HepG2 (cell line): ENCODE measurements at places on chromosomes 7 and 10. TPM values are rescaled to one million over a fixed set of nuclear protein-coding genes. Genes with fewer than 3 reads are reported as not detected.

GRCh38 chr7:214410-215212, 22.2 kb downstream of the FAM20C start:
- DNase-seq = no peak

LIPK gene
- not detected in 2 replicates for polyA plus RNA-seq

DNA sequence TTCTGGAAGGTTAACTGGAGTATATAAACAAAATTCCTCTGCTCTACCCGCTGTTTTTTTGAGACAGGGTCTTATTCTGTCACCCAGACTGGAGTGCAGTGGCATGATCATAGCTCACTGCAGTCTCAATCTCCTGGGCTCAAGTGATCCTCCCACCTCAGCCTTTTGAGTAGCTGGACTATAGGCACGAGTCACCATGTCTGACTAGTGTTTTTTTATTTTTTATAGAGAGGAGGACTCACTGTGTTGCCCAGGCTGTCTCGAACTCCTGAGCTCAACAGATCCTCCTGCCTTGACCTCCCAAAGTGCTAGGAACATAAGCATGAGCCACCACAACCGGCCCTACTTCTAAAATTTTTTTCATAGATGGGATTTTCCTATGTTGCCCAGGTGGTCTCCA, 2.2 kb downstream of the RAB18 start:
- no peak for DNase-seq

DNA sequence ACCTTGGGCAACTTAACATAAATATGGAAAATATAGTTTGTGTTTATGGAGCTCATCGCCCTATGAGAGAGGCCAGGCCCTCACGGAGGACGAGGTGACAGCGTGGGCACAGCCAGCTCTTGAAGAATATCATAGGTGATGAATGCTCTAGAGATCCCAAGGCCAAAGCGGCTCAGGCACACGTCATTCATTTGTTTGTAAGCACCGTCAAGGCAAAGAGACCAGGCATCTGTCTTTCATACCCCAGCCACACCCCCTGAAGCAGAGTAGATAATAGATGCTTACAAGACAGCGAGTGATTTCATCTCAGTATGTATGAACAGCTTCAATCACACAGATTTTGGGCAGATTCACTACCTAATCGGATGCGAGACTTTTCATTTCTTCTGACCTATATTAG, 242.1 kb upstream of the C7orf33 start:
- DNase-seq = no peak

ADAMTS14 gene
- polyA plus RNA-seq = 0.07 and 0.10 TPM in 2 replicates

- no peak for DNase-seq
Measured at GRCh38 chr7:127258111-127258510, 5.4 kb upstream of the GRM8 start.

- no peak for DNase-seq
Measured at GRCh38 chr10:122277526-122278136, 6.5 kb downstream of the BTBD16 start.

- DNase-seq = no peak
Measured at GRCh38 chr10:91049296-91049987, 128.6 kb upstream of the ANKRD1 start.
